AG09309 (cell line): ENCODE measurements at places on chromosomes 7 and 10.

DNA sequence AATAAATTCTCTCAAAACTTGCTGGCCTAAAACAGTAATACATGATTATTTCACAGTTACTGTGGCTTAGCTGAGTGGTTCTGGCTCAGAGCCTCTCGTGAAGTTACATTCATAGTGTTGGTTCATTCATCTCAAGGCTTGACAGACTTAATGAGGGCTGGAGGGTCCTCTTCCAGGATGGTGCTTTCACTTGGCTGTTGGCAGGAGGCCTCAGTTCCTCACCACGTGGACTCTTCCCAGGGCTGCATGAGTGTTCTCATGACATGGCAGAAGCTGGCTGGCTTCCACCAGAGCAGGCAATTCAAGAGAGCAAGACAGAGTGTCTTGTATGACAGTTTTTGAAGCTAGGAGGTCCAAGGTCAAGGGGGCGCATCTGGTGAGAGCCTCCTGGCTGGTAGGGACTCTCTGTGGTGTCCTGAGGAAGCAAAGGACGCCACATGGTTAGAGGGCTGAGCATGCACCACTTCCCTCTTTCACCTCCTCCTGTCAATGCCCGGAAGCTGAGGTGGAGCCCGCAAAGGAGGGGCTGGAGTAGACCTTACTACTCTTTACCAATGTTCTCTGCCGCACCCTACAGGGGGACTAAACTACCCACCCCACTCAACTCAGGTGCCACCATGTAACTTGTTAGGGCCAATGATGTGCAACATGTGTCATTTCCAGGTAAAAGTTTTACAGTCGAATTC lies 58.2 kb upstream of the YAE1 start:
- DNase-seq, result no peak

DNA sequence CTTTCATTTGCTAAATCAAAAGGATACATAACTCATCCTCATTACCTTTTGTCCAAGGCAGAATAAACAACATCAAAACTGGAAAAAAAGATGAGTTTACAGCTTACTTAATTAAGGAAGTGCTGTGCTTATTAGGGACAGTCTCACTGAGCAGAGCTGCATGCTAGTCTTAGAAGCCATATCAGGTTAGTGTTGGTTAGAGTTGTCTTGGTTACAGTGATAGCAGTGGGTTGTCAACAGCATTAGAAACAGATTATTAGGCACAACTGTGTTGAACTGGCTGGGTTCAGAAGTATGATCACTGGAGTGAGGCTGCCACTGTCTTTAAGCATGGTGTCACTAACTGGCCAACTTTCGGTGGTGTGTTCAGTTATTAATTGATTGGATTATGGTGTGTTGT lies 503.9 kb upstream of the IGFBP3 start:
- no peak for DNase-seq

GRCh38 chr7:151429560-151430331 lies 10.2 kb downstream of the CRYGN start:
- DNase-seq, result no peak

DNA sequence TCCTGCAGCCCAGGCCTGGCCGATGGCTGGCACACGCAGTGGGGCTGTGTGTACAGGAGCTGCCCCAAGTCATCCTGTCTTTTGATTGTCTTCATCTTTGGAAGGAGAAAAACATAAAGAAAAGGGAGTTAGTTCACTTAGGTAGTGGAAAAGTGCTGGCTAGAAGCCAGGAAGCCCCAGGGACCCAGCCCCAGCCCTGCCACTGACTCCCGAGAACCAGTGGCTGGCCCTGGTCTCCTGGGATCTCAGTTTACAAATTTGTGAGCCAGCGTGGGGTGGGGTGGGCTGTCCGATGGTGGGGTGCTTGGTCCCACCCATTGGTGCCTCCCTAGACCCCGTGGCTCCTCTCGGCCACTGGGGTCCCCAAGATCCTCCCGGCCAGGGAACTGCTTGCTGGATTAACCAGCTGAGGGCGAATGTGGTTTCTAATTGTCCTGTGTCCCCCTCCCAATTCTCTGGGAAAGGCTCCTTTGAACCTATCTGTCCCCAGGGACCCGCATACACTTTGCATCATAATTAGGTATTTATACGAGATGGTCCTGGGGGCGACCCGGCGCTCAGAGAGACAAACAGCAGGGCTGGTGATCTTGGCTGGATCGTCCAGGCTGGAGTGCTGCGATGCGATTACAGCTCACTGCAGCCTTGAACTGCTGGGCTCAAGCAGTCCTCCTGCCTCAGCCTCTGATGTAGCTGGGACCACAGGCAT lies 16.3 kb upstream of the CHST12 start:
- no peak for DNase-seq

DNA sequence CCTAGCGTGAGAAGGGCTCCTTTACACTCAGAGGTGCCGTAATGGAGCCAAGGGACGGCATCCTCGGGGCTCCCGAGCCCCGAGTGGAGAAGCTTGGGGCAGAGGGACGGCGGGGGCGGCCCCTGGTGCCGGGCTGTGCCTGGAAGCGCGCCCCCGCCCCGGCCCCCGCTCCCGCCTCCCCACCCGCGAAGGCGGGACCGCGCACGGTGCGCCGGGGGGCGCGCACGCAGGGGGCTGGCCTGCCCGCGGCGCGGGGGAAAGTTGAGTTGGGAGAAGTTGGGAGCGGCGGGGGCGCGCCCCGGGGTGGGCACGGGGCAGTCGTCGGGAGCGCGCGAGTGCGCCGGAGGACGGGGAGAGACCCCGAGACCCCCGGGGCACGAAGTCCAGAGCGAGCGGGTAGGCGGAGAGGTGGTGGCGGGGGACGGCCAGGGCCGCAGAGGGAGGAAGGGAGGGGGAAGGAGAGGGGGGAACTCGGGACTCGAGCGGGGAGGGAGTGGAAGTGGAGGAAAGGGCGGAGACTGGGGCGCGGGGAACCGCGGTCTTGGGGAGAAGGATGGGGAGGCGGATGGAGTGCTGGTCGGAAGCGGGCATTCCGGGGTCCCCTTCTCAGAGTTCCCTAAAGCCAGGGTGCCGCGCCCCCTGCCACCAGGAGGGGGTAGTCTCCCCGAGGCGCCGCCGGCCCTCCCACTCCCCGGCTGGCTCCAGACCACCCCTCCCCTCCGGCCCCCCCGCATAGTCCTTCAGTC lies at the start of gene SLC4A2:
Gene SLC4A2 (plus strand): TSS at position 223 of the 746 bp plus-strand sequence. CDS start 2,399 bp downstream, outside the sequence.
- DNase-seq, result no peak

- DNase-seq, result no peak
These were observed 111.7 kb downstream of the PDGFA start for GRCh38 chr7:407721-408539.

DNA sequence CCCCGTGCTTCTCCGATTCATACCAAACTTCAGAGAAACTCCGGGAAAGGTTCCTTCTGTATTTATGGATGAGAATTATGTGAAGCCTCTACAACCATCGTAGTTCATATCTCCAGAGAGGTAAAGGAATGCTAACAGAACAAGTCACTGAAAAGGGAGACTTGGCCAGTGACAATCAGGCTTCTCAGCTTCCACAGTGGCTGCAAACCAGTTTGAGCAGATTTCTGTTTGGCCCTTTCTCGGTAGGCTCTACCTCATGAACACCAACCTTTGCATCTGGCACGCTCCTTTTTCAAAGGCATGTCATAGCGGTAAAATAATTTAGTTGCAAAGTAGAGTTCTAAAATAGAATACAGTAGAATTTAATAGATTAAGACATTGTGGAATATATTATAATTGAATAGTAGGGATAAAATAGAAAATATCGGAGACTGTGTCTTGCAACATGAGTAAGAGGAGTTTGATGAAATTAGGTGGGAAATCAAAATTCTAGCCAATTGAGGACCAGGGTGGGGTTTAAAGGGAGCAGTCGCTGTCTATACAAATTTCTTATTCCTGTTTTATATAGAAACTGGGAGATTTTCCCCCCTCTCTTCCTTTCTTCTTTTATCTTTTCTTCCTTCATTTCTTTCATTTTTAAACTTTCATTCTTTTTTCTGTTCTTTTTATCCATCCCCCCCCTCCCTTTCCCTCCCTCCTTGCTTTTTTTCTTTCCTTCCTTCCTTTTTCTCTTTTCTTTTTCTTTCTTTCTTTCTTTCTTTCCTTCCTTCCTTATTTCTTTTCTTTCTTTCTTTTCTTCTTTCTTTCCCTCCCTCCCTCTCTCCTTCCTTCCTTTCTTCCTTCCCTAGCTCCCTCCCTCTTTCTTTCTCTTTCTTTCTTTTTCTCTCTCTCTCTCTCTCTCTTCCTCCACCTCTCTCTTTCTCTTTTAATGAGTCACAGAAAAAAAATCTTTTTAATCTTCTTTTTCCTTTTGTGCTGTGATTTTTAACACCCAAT lies 161.5 kb upstream of the KLF6 start:
- no peak for DNase-seq

GRCh38 chr7:463362-463781 lies 56.3 kb downstream of the PDGFA start:
- DNase-seq, result no peak

- no peak for DNase-seq
These were observed at the start of gene STRA8 for GRCh38 chr7:135233570-135233969. TSS of gene STRA8 (plus strand) at chr7:135233838. CDS start at chr7:135240525, 6,687 bp downstream.

GRCh38 chr10:70605161-70605560 lies 2.6 kb upstream of the PRF1 start:
- no peak for DNase-seq

GRCh38 chr10:68367121-68367520 lies 34.4 kb upstream of the PBLD start:
- no peak for DNase-seq

DNA sequence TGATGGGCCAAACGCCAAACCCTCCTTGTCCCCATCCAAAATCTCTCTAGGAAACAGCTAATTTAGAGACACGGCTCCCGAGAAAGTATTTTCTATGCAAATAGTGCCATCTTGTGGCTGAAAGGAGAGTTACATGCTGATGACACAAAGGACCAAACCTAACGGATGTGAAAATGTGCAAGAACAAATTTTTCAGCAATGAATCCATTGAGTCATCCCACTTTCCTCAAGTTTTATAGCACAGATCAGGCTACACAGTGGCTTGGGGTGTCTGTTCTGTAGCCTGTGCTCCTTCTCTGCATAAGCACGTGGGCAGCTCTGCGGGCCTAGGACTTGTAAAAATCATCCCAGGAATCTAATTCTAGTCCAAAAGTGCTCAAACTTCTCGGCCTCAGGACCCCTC lies 154.8 kb upstream of the PRR15 start:
- DNase-seq, result peak; percentile 64

- DNase-seq, result no peak
These were observed 159.4 kb upstream of the COBL start for GRCh38 chr7:51476026-51476425.

- peak; percentile 14 for DNase-seq
These were observed 305.5 kb downstream of the DNAJB9 start for GRCh38 chr7:108875139-108875538.

DNA sequence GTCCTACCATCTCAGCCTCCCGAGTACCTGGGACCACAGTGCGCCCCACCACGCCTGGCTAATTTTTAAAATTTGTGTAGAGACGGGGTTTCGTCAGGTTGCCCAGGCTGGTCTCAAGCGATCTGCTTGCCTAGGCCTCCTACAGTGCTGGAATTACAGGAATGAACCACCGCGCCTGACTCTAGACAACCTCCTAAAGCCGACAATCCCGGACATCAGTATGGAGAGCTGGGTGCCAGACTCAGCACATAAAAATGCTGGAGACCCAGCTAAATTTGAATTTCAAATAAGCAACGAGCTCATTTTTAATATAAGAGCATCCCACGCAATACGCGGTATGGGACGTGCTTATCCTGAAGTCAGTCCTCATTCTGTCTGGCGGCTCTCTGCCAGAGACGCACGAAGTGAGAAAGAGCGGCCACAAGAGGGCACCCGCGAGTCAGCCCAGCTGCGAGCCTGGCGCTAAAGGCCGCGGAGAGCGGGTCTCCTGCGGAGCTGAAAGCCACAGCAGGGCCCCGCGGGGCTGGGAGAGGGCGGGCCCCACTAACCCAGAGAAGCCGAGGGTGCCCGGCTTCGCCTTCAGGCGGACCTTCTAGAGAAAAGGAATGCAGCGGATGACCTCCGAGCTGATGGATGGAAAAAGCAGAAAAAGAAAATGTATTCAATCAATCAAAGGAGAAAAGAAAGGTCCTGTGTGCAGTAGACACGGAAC lies 7.0 kb downstream of the CALY start:
- DNase-seq, result peak; percentile 31
